ENCODE measurements at places on chromosomes 16 and 17.
A peak's percentile ranks its signal among the peaks of the same experiment; 100 is the strongest.

DNA sequence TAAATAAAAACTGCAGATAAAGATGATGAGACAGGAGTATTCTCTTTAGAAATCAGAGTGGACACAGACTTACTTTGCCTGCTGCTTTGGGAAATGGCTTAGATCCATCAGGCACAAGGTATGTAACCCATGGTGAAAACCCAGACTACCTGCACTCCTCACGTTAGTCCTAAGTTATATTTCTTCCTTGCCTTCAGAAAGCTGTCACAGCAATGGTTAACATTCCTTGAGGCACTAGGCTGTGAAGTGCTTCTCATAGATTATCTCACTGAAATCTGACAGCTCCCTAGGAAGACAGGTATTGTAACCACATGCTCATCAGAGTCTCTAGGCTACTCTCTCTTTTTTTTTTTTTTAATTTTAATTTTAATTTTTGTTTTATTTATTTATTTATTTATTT is 20.9 kb downstream of the ZSWIM7 start:
- no peak for DNase-seq

DNA sequence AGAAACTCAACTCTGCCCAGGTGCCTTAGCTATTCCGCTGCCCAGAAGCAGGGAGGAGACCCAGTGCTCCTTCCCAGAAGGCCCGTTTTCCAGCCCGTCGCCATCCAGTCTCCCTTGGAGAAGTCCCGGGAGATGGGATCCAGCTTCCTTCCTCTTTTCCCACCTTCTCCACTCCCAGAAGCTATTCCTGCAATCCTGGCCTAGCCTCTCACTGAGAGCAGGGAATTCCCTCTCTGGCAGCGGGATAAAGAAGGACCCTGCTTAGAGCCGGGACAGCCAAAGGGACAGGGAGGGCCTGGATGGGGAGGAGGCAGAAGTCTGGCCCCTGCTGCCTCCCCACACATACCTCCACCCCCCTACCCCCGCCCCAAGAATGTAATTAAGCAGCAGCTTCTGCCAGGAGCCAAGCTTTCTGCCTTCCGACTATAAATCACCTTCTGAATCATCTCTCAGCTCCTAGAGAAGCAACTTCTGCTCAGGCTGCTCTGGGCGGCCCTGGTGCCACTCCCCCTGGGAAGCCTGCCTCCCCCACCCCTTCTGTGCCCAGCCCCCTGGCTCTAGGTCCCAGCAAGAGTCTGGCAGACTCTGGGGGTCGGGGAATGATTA is 6.4 kb downstream of the WNT3 start:
- DNase-seq = no peak

- no peak for DNase-seq
Observed at GRCh38 chr17:79404136-79404911, 206.5 kb downstream of the RBFOX3 start.

DNA sequence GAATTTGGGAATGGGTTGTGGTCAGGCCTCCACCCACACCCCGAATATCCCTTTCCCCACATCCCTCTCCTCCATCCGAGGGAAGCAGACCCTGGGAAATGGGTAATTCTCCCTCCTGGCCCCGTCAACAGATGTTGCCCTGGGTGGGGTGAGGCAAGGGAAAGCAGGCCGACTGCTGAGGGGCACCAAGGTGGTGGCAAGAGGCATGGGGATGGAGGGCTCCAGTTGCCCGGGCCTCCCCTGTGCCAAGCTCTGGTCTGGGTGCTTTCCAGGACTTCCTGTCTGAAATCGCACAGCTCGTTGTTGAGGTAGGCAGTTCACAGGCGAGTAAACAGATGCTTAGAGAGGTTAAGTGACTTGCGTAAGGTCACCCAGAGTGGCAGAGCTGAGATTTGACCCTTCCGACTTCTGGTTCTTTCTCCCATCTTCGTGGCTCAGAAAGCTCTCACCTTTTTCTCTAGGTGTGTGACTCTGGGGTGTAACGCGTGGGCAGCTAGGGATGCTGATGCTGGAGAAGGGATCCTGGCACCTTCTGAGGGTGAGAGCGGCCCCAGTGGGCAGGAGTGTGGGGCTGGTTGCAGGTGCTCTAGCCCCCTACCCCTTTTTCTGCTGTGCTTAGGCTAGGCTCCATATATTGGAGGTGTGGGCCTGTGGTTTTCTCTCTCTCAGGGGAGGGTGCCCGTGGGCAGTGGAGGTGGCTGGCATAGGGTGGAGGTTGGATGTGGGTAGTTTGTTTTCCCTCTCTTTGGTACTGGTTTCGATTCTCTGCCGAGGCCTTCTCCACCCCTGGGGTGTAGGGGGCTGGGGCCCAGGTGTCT is 17.2 kb downstream of the RARA start:
- peak; percentile 65 for DNase-seq

- no peak for DNase-seq
Observed at GRCh38 chr17:10058921-10059683, 139.3 kb downstream of the GAS7 start.

GRCh38 chr17:19409066-19409465 is 2.0 kb upstream of the RNF112 start:
- no peak for DNase-seq

GRCh38 chr16:67530013-67530939 is 1.6 kb downstream of the RIPOR1 start:
- DNase-seq = peak; percentile 79

GRCh38 chr16:83973077-83973476 is 5.0 kb downstream of the NECAB2 start:
- DNase-seq = no peak

- DNase-seq = no peak
Observed at GRCh38 chr17:64729201-64729600, 67.1 kb upstream of the SMURF2 start.
